Stimulated activated CD4-positive, alpha-beta T cell treated with anti-CD3 and anti-CD28 coated beads, Interleukin-12 subunit alpha, Interleukin-12 subunit beta, amount 100 ng/mL, for 24 hours (primary cell): ENCODE measurements at places on chromosomes 1 and 21.

DNA sequence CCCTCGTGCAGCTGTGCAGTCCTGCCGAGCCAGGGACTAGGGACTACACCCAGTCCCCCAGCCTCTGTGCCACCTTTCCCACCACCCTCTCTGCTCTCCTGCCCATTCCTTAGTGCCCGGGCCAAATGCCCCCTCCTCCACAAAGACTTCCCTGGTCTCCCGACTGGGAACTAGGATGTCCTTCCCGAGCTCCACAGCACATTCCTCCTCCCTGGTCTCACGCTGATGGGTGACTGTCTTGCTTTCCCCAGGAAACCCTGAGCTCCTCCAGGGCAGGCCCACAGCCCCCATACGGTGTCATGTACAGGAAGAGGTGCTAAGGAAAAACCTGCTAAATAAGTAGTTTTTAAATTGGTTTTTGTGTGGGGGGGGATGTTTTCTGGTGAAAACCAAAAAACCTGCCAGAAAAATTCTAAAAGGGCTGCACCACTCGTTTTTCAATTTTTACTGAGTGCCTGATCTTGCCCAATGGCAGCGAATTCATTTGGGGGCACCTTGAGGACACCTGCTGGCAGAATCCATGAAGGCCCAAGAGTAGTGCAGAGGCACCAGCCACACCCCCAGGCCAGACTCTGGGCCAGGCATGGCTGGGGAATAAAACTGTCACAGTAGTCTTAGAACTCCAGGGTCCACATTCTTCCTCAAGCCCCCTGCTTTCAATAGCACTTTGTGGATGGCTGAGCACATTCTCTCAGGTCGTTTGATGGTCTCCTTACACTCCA lies 50.4 kb downstream of the GLIS1 start:
- no peak for DNase-seq

DNA sequence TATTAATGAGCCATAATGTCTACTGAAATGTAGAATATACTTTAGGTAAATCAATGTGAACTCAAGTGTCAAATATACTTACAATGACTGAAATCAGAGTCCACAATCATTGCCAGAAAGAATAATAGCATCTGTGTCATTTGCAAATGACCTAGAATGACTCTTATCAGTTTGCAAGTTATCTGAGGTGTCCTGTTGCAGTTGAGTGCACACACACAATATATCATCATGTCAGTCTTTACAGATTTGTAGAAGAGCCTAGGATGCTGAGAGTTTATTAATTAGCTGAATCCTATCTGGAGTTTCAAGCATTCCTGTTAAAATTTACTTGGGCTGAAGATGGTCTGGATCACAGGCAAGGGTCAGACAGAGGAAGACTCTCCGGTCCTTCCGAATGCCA lies 324.0 kb upstream of the GREM2 start:
- no peak for DNase-seq

DNA sequence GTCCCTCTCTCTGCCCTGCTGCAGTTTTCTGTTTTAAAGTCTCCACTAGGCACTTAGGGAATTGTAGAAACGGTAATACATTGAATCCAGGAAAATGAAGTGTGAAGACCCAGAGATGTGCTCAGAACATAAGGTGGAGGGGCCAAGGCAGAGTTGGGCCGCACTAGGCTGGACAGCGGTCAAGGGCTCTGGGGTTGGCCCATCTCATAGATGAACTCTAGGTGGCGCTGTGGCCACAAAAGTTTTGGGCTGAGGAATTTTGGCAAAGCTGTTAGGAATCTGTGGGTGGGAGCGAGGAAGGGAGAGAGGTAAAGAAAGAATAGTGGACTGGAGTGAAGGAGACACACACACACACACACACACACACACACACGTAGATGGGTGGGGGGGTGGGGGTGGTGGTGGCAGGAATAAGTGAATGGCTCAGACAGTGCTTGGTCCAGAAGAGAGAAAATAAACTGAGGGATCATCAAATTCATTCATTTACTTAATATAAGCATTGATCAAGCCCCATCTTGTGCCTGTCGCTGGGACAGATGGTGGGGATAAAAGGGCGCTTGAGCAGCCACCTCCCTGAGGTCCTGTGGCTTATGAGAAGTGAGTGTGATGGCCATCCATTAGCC lies 258.5 kb downstream of the TRABD2B start:
- DNase-seq, result no peak

DNA sequence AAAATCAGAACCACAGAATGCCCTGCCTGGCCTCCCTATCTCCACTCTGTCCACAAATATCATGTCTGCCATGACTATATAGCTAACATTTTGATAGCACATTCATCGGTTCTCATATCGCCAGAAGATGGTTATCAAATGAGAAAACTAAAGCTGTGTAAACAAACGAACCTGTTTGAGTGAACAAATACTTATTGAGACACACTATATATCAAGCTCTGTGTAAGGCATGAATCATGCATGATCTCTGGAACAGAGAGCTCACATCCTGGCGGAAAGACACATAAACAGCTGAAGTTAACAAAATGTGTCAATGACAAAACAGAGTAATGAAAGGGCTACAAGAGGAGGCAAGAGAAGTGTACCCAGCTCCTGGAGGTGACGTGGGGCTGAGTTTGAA lies 13.1 kb downstream of the KCND3 start:
- DNase-seq, result no peak

DNA sequence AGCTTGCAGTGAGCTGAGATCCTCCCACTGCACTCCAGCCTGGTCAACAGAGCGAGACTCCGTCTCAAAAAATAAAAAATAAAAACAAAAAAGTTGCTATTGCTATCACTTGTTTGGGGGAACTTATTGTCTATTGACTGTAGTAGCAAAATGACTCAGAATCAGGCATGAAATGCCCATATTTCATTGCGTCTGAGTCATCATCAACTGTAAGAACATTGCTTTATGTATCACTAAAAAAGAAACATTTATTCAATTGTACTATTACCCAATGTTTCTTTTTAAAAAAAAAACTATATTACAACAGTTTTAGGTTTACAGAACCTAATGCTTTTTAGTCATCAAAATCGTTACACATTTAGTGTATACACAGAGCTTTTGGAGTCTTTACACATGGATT lies 91.0 kb upstream of the FMN2 start:
- DNase-seq, result no peak

DNA sequence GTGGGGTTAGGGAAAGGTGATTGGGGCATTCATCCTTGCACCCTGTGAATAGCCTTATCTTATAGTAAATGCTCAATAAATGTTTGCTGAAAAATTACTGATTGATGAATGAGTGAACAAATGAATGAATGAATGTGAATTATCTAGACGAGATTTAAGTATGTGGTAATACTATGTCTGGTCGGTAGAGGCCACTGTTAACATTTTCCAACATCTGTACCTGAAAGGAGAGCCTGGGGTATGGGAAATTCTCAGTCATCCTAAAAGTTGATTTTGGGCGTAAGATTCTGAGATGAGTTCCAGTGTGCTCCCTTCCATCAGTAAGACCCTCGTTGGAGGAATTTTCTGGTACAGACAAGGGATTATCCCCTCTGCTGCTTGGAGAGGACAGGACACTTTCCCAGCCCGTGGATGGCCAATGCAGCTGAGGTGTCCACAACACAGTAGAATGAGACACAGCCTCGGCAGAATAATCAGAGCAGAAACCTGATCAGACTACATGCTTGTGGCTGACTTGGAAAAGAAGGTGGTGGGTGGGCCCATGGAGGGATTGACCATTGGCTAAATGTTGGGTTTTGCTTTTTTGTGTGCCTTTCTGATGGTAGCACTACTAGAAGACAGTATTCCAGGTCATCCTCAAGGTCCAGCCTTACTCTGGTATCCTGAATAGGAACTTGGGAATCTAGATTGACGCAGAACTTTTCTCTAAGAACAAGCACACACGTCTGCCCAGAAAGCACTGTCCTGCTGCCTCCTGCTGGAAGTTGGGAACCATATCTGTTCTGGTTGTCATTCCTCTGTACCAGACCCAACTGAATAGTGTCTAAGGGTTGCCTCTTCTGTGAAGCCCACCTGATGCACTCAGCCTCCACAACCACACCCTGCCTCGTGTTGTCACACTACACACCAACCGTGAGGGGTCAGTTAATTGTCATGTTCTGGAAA lies 262.0 kb downstream of the TNR start:
- DNase-seq, result no peak

DNA sequence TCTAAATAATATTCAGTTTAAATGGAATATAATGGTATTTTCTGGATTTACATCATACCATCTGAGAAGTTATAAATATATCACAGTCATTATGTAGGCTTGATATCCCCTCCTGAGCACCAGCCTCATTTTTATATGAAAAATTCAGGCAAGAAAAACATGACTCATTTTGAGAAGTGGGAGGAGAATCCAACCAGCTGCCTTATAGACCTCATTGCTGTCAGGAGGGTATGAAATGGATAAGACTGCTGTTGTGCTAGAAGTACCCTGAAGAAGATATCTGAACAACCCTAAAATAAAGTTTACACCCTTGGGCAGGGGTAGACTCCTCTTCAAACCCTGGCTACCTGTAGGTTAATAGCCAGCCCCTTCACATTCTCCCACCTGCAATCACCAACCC lies 8.8 kb downstream of the GIPC2 start:
- no peak for DNase-seq

DNA sequence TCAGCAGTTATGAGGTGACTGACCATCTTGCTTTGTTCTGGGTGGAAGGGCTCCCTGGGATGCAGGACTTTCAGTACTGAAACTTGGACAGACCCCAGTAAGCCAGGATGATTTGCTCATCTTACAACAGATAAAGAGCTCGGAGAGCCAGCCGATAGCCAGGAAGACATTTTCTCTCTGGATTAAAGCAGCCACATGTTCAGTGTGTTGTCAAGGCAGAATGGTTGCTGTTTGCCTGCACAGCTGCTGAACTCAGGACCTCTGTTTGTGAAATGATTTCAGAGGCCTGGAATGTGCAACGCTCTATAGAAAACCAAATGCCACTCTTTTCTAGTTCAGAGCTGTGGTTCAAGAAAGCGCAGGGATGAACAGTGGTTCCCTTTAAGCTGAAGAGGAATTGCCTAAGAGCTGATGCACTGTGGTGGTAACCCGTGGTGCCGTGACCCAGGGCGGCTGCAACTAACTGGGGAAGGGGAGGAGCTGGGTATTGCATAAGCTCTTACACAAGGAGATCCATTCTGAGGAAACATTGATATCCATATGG lies 40.7 kb downstream of the CASQ2 start:
- DNase-seq, result no peak

DNA sequence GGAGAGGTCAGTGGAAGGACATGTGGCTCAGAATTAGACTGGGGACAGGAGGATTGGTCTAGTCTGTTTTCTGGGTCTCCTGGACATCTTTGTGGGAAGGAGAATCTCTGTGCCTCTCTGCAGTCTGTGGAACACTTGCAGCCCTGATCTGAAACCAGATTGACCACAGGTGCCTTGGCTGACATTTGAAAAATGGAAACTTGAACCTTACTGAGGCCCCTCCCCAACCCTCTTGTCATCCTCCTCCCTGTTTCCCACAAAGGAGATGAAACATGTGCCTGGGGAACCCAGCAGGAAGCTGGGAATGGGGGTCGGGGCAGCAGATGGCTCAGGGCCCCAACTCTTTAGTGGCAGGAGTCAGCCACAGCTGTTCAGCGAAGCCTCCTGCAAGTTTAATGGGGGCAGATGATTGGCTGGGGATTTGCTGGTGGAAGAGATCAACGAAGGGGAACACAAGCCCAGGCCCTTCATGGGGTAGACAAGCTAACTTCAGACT lies 18.1 kb downstream of the VASH2 start:
- no peak for DNase-seq
